ENCODE measurements at places on chromosomes 7 and 10. TPM values are rescaled to one million over a fixed set of nuclear protein-coding genes. Genes with fewer than 3 reads are reported as not detected.

SPDYE5 gene
- not detected for total RNA-seq

SERPINE1 gene
- total RNA-seq = 2,576 TPM

OR2A25 gene
- total RNA-seq = not detected

ASB10 gene
- not detected for total RNA-seq

GDI2 gene
- total RNA-seq = 449 TPM

AHCYL2 gene
- 4.6 TPM for total RNA-seq

NUTM2A gene
- 0.28 TPM for total RNA-seq

PNLIPRP1 gene
- not detected for total RNA-seq

BUB3 gene
- 271 TPM for total RNA-seq

CALY gene
- not detected for total RNA-seq

CDHR1 gene
- 0.19 TPM for total RNA-seq

GDF2 gene
- not detected for total RNA-seq

CRHR2 gene
- total RNA-seq = not detected

GBF1 gene
- 30.3 TPM for total RNA-seq

CAV2 gene
- 229 TPM for total RNA-seq

VIPR2 gene
- 0.28 TPM for total RNA-seq

KNDC1 gene
- 0.85 TPM for total RNA-seq

HMX2 gene
- not detected for total RNA-seq

CCDC3 gene
- 4.5 TPM for total RNA-seq

VTI1A gene
- total RNA-seq = 29.3 TPM

GPR15LG gene
- total RNA-seq = not detected

GRM8 gene
- total RNA-seq = under 0.01 TPM

Measured in regular cardiac myocyte (primary cell).